ENCODE measurements at places on chromosomes 6 and 20. TPM values are rescaled to one million over a fixed set of nuclear protein-coding genes. Genes with fewer than 3 reads are reported as not detected.

BCAS1 gene
- not detected for total RNA-seq

FOXC1 gene
- total RNA-seq = 14.1 TPM

TRIM40 gene
- total RNA-seq = not detected

IPCEF1 gene
- 0.96 TPM for total RNA-seq

PARD6B gene
- total RNA-seq = 0.57 TPM

C6orf62 gene
- 200 TPM for total RNA-seq

TFEB gene
- 3.3 TPM for total RNA-seq

PRELID3B gene
- total RNA-seq = 55.2 TPM

FAM110A gene
- 3.5 TPM for total RNA-seq

KIF25 gene
- total RNA-seq = not detected

RPS6KA2 gene
- 156 TPM for total RNA-seq

SPAG4 gene
- 6.9 TPM for total RNA-seq

MOG gene
- total RNA-seq = not detected

GSTA1 gene
- total RNA-seq = not detected

ATP9A gene
- 40.5 TPM for total RNA-seq

KIF13A gene
- total RNA-seq = 57.2 TPM

RBM24 gene
- total RNA-seq = 4.0 TPM

ZBTB24 gene
- total RNA-seq = 8.1 TPM

LY6G5C gene
- total RNA-seq = 2.4 TPM

CST5 gene
- total RNA-seq = not detected

CRIP3 gene
- not detected for total RNA-seq

BPIFB4 gene
- total RNA-seq = not detected

Data from vein endothelial cell (primary cell).